ENCODE measurements at places on chromosomes 12 and 14.

- no peak for DNase-seq
Measured at GRCh38 chr14:80946187-80946586, 4.6 kb upstream of the CEP128 start.

- no peak for DNase-seq
Measured at GRCh38 chr12:3463921-3464320, 27.1 kb upstream of the PRMT8 start.

GRCh38 chr12:16347391-16348298, at the start of gene MGST1:
Gene MGST1, plus strand, starts transcription at chr12:16347645. Its CDS starts 6,608 bp downstream, at chr12:16354253.
- no peak for DNase-seq

DNA sequence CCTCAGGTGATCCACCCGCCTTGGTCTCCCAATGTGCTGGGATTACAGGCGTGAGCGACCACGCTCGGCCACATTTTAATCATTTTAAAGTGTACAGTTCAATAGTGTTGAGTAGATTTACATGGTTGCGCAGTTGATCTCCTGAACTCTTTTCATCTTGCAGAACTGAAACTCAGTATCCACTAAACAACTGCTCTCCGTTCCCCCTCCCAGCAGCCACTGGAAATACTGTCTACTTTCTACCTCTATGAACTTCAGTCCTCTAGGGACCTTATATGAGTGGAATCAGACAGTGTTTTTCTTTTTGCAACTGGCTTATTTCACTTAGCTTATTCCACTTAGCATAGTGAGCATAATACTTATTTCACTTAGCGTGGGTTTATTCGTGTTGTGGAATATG, 53.7 kb downstream of the KCTD10 start:
- no peak for DNase-seq

GRCh38 chr14:106141242-106142220, 615.1 kb downstream of the TMEM121 start:
- DNase-seq: no peak

- no peak for DNase-seq
Measured at GRCh38 chr12:13088496-13088895, 15.0 kb downstream of the GSG1 start.

DNA sequence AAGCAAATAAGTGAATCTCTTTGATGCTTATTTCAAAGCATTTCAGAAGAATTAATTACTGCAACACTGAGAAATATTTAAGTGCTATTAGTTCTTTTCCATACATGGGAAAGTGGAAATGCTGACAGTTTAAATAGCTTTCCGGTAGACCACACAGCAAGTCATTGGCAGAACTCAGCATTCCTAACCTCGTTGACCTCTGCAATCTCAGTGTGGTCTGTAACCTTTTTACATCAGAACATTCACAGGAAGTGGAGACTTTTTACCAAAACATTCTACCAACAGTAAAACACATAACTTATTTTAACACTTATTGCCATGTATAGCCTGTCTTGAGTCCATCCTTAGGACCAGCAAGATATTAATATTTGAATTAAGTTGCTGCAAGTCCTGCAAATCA, 249.5 kb upstream of the DCN start:
- DNase-seq: peak; percentile 65

GRCh38 chr14:58549105-58549757, 88.5 kb upstream of the DACT1 start:
- no peak for DNase-seq

DNA sequence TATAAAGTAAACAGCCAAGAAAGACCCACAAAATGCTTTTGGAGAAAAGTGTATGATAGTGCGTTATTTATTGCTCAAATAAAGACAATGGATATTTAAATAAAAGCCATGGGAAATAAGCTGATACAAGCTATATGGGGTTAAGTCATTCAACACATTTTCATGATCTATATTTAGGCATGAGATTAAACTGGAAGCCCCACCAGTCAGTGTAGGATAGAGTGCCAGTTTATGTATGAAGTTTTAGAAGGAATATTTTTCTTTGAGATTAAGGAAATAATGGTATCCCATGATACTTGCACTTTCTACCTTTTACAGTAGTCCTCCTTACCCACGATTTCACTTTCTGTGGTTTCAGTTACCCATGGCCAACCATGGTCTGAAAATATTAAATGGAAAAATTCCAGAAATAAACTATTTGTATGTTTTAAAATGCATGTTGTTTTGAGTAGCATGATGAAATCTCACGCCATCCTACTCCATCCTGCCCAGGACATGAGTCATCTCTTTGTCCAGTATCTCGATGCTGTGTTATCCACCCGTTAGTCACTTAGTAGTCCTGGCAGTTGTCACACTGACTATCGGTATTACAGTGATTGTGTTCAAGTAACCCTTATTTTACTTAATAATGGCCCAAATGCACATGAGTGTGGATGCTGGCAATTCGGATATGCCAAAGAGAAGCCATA, 22.3 kb downstream of the SYT1 start:
- no peak for DNase-seq

GRCh38 chr12:113381220-113381619, 22.5 kb downstream of the SDS start:
- DNase-seq: no peak

- no peak for DNase-seq
Measured at GRCh38 chr12:98869886-98870503, 224.9 kb downstream of the APAF1 start.

DNA sequence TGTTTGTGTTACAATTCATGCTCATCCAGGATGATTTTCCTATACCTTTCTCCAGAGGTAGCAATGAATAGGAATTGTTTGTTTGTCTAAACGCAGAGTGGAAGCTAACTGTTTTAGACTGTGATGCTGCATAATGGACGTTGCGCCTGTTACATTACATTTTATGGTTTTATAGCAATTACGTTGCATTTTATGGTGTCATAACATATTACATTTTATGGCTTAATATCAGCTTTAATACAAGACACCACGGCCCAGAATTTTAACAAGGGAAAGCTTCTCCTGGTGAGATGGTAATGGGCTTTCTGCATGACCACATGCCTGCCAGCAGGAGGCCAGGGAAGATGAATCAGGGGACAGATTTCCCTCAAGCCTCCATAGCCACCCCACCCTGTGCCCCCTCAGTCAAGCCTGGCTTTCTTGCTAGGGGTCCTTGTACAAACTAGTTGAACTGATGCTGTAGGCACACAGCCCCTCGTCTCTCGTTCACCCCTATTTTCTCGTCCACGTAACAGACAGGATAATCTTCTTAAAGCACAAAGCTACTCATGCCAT, 56.5 kb downstream of the HSPB8 start:
- DNase-seq: no peak

GRCh38 chr14:95294834-95295599, 24.7 kb downstream of the CLMN start:
- no peak for DNase-seq

DNA sequence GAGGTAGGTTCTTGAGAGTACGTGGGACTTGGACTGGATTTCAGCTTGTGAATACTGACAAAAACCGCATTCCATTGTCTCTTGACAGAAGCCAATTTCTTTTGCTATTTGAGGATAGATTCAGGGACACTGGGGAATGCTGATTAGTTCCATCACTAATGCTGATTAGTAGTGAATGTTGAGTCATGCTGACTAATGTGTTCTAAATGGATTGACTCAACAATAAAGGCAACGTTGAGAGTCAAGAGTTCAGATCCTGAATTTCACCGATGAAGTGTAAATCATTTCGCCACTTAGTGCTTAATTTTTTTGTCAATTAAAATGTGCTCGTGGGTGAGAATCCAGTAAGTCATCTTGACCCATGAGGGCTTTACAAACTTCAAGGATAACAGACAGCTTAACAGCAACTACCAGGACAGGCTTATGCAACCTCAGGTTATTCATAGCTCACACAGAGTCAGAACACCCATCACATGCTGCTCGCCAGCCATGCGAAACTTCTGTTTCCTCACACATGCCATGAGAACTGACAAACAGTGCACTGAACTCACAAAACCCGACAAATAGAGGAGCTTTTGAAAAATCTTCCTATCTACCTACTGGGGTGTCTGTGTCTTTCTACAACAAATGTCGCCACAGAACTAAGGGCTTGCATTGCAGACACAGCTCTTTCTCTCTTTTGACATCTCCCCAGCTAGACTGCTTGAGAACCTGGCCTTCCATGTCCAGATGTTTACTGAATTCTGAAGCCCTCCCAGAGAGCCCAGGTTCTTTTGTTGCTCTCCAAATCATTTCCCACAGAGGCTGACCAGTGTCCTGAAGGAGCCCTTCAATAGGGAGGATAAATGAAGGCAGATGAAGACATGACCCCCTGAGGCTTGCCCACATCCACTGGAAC, 316.4 kb downstream of the ZFP36L1 start:
- peak; percentile 96 for DNase-seq

GRCh38 chr14:72892103-72892878, 1.6 kb downstream of the DPF3 start:
- no peak for DNase-seq

DNA sequence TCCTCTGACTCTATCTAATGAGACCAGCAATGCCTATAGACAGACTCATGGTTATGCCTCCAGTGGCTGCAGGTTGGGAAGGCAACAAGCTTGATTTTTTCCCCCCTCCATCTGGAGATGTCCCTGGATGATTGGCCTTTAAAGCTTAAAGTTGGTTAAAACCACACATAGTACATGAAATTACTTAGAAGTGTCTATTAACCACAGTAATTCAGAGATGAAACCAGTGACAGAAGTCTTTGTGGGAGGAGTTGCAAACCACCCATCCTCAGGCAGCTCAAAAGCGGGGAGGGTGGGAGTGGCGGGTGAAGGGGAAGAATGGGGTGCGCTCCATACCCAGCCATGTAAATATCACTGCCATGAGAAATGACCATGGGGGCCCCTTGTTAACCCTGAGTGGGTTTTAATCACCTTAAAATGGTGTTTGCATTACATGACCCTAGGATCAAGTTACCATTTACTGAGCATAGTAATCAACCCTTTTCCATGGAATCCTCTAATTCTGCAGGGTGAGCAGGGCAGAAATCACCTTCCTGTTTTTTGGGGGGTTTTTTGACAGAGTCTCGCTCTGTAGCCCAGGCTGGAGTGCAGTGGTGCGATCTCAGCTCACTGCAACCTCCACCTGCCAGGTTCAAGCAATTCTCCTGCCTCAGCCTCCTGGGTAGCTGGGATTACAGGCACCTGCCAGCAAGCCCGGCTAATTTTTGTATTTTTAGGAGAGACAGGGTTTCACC, 133.5 kb downstream of the FOXN3 start:
- no peak for DNase-seq

DNA sequence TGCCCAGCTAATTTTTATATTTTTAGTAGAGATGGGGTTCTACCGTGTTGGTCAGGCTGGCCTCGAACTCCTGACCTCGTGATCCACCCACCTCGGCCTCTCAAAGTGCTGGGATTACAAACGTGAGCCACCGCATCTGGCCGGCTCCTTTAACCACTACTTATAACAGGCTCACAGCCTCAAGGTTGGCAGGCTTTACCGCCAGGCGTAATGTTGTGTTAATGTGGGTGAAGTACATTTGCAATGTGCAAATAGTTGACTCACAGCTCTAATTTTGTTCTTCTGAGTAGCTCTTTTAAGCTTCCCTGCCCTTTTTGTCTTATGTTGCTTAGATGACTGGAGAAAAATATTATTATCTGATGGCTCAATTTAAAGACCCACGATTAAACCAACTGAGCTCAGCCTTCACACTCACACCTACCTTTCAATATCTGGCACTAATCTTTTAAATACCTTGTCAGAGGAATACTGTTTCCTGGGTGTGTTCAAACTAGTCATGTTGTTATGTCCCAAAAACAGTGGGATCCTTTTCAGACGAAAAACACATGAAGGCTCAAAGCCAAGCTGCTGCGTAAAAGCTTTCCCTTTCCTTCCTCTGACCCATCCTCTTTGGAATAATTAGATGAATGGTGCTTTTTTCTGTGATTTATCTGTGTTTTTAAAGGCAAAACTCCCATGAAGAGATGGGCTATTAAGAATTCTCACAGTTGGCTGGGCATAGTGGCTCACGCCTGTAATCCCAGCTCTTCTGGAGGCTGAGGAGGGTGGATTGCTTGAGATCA, 57.2 kb upstream of the USP44 start:
- DNase-seq: no peak

- DNase-seq: no peak
Measured at GRCh38 chr14:68692216-68692615, 100.7 kb downstream of the ZFP36L1 start.

DNA sequence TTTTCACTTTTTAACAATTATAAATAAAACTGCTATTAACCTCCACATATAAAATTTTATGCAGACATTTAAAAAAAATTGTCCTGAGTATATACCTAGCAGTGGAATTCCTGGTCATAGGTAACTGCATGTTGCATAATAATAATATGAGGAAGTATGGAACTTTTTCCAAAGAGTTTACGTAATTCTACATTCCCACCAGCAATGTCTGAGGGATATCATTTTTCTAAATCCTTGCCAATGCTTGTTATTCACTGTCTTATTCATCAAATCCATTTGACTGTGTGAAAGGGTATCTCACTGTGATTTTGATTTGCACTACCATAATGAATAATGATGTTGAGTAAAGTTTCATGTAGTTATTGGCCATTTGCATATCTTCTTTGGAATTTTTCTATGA, 393.8 kb downstream of the LRFN5 start:
- no peak for DNase-seq

- no peak for DNase-seq
Measured at GRCh38 chr14:89309670-89310177, 107.3 kb downstream of the FOXN3 start.

- no peak for DNase-seq
Measured at GRCh38 chr12:108568338-108569154, 6.2 kb downstream of the ISCU start.

DNA sequence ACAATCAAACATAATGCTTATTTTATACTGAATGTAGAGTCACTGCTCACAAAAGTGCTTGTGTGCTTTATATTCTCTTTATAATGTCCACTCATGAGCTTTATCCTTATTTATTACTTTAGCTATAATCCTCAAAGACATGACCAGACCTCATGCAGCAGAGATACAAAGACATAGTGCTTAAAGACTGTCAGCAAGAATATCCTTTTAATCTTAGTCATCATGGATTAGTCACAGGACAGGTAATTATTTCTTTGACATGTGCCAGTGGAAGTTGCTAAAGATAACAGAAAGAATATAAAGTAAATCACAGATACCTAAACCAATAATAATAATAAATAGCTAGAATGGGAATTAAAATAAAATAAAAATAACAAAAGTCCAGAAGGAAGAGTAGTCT, 707.5 kb downstream of the BCL11B start:
- DNase-seq: no peak

DNA sequence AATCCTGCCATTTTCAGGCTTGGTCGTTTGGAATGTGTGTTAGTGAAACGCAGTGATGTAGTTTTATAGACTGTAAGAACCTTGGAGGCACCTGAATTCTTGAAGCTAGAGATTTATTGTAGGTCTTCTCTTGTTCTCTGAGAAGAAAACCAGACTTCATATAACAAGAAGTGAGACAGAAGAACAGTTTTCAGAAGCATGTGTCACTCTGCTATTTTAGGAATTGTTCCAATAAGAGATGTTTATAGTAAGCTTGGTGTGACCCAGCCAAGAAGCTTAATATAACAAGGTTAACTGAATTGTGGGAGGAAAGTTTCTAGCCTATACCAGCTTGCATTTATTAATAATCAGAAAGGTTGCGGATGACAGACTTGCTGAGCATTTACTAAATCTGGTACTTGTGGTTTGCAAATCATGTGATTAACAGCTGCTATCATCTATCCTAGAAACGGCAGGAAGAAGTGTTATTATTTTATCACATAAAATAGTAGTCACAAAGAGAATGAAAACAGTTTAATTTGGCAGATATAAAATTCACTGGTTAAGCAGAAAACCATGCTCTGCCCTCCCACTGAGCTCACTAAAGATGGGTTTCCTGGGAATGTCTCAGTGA, 49.2 kb upstream of the BCAT1 start:
- no peak for DNase-seq

- DNase-seq: no peak
Measured at GRCh38 chr12:53338017-53338416, 1.9 kb upstream of the SP7 start.

Measured in kidney epithelial cell (primary cell).